ENCODE measurements at places on chromosomes 6 and 20.

DNA sequence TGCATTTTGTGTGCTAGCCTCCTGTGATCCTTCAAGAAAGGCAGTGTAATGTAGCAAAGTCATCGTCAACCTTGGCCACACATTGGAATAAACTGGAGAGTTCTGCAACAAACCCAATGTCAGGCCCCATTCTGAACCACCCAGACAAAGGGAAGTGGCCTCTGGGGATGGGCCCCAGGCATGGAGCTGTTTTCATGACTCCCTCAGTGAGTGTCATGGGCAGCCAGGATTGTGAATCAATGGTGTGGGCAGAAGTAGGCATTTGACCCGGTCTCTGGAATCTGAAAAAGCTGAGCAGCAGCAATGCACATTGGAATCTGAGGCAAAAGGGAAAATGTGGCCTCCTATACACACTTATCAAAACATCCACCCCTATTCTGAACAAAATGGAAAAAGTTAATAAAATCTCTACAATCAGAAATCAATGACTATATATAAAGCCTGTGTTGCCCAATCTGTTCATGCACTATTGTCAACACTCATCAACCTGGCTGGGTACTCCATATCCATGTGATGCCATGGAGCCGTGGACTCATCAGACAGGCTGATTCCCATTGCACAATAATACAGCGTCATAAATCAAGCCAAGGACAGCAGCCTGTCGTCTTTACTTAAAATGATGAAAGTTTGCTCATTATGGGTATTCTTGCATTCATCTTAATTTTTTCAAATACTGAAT is 134.9 kb upstream of the STMND1 start:
- no peak for DNase-seq

- no peak for DNase-seq
These were observed 116.3 kb upstream of the CHD6 start for GRCh38 chr20:41734506-41734945.

DNA sequence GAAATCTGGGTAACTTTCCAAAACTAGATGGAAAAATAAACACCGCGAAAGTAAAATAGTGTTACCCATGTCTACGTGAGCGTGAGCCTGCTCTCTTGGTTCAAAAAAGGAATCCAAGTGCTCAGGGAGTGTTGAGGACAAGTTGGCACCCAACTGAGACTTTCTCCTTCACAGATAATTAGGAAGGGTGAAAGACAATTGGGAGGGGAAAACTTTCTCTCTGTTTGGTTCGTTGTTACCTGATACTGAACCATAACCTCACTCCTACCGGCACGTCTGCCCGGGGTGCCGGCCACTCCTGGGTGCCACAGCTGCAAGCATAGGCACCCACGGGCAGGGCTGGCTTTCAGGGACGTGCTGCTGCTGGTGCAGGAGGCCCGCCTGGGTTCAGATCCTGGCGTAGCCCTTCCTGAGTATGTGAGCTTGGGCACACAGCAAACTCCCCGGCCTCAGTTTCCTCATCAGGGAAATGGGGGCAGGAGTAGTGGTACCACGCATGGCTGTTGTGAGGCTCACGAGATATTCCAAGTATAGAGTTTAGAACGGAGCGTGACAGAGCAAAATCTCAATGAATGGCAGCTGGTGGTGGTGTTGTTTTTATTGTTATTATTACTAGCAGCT is 38.2 kb upstream of the PMEPA1 start:
- no peak for DNase-seq

DNA sequence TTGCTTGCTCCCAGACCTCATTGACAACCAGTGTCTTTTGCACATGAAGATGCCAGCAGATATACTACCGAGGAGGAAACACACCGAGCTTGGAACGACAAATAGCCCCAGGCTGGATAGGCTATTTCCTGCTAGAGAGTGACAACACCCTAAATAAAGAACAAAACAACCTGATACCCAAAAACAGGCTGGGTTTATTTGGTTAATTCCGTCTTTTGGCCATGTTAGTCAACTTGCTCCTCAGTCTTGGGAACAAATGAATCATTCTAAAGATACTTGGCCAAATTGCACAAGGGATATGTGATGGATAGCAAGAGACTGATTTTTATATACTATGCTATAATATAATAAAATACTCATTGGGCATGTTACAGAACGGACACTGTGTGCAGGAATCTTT is 11.5 kb upstream of the MUC22 start:
- no peak for DNase-seq

GRCh38 chr6:165615636-165616035 is 47.4 kb downstream of the PDE10A start:
- no peak for DNase-seq

GRCh38 chr6:36698871-36699271 is 1.2 kb downstream of the RAB44 start:
- DNase-seq = no peak

Data from CD4-positive, alpha-beta T cell treated with Interleukin-4 for 1 hour (primary cell).